Cerebellum (tissue), 4 donors: ENCODE measurements at places on chromosomes 1 and 21. TPM values are rescaled to one million over a fixed set of nuclear protein-coding genes. Genes with fewer than 3 reads are reported as not detected.

GRCh38 chr1:183450093-183450492, 22.2 kb upstream of the SMG7 start:
- no peak for DNase-seq

- no peak for DNase-seq
These were observed 185.5 kb upstream of the ZC3H12A start for GRCh38 chr1:37288900-37289299.

DNA sequence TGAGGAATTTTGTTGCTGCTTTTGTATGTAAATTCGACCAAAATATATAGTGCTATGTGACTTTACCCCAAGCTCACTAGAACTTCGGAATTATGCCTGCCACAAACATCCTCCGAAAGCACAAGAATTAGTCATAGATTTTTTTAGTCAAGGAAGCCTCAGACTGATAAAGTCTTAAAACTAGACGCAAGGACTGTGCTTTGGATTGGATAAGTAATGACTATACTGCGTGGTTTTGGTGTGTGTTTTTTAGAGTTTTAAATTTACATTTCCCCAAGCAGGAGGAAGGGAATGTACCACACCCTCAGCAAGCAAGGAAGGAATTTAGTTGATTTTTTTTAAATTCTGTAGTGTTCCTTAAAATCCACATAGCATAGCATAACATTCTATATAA, 10.3 kb downstream of the WLS start:
- DNase-seq: no peak

GRCh38 chr1:66177510-66177909, 356.4 kb upstream of the SGIP1 start:
- DNase-seq: no peak

DNA sequence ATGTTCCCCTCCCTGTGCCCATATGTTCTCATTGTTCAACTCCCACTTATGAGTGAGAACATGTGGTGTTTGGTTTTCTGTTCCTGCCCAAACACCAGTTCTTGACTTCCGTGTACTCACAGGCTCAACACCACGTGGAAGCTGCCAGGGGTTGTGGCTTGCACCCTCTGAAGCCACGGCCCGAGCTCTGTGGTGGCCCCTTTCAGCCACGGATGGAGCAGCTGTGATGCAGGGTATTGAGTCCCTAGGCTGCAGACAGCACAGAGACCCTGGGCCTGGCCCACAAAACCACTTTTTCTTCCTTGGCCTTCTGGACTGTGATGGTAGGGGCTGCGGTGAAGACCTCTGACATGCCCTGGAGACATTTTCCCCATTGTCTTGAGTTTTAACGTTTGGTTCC, 111.6 kb downstream of the SYT14 start:
- DNase-seq: no peak

- DNase-seq: no peak
These were observed 18.9 kb upstream of the PDXK start for GRCh38 chr21:43699933-43700599.

CHD5 gene
- total RNA-seq: 27.8 TPM

DNA sequence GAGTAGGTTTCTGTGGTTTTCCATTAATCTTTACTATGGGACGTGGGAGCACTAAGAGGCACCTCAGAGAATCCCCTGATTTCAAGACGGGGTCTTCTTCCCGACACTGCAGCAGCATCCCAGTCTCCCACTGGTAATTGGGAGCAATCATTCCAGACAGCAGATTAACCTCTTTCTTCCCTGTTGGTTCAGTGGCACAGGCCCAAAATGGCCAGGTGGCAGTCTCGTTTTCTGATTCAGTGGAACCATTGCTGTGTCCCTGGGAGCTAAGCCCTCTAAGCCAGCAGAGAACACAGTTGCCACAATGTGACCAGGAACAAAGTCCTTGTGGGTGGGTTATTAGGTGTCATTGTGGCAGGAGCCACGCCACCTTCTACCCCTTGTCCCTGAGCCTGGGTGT, 342.1 kb downstream of the MATN1 start:
- peak; percentile 75 for DNase-seq
